Activated naive CD4-positive, alpha-beta T cell treated with anti-CD3 and anti-CD28 coated beads, Interleukin-2, amount 50 U/mL, for 72 hours (primary cell): ENCODE measurements at places on chromosomes 1 and 21. TPM values are rescaled to one million over a fixed set of nuclear protein-coding genes. Genes with fewer than 3 reads are reported as not detected.
A peak's percentile ranks its signal among the peaks of the same experiment; 100 is the strongest.

CFAP57 gene
- 0.61 TPM for total RNA-seq

CTSE gene
- not detected for total RNA-seq

BACE2 gene
- not detected for total RNA-seq

ACTRT2 gene
- total RNA-seq, result not detected

DNA sequence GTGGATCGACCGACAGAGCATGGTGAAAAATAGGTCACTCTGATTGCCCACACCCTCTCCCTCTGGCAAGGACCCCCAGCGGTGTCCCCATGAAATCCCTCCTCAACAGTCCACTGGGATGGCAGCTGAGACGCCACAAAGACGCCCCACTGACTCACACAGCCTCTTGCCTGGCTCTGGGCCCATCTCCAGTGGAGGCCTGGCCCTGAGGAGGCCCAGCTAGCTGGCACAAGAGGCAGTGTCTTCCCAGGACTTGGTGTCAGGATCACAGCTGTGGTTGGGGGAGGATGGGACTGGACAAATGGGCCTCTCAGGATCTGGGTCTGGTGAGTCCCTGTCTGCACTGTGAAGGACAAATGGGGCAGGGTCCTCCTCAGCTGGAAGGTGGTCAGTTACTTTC lies 4.6 kb downstream of the ALX3 start:
- no peak for DNase-seq

GRCh38 chr1:184827600-184828368 lies 73.1 kb upstream of the EDEM3 start:
- no peak for DNase-seq

DNA sequence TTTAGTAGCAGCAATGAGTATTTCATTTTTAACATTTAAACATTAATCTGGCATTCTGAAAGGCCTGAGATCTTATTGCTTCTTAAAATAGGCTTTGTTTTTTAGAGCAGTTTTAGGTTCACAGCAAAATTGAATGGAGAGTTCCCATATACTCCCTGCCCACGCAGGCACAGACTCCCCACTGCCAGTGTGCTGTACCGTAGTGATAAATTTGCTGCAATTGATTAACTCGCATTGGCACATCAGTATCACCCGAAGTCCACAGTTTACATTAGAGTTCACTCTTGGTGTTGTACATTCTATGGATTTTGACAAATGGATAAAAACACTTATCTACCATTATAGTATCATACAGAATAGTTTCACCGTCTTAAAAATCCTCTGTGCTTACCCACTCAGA lies 71.8 kb upstream of the ERRFI1 start:
- DNase-seq, result no peak

GRCh38 chr1:166258017-166258416 lies 91.2 kb upstream of the FAM78B start:
- DNase-seq, result no peak

GRCh38 chr21:46116776-46117585 lies 19.1 kb downstream of the COL6A2 start:
- DNase-seq, result no peak

- DNase-seq, result no peak
Measured at GRCh38 chr1:92276082-92276481, 22.7 kb downstream of the GLMN start.

DNA sequence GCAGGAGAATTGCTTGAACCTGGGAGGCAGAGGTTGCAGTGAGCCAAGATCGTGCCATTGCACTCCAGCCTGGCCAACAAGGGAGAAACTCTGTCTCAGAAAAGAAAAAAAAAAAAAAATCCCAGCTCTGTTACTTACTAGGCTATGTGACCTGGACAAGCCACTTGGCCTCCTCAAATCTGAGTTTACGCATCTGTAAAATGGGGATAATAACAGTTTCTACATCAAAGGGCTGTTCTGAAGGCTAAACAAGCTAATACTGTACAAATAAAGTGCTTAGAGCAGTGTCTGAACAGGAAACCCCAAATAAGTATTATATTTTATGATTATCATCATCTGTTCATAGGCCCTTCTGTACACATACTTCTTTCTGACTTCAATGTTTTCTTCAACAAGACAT lies 13.6 kb downstream of the F11R start:
- DNase-seq, result no peak

DNA sequence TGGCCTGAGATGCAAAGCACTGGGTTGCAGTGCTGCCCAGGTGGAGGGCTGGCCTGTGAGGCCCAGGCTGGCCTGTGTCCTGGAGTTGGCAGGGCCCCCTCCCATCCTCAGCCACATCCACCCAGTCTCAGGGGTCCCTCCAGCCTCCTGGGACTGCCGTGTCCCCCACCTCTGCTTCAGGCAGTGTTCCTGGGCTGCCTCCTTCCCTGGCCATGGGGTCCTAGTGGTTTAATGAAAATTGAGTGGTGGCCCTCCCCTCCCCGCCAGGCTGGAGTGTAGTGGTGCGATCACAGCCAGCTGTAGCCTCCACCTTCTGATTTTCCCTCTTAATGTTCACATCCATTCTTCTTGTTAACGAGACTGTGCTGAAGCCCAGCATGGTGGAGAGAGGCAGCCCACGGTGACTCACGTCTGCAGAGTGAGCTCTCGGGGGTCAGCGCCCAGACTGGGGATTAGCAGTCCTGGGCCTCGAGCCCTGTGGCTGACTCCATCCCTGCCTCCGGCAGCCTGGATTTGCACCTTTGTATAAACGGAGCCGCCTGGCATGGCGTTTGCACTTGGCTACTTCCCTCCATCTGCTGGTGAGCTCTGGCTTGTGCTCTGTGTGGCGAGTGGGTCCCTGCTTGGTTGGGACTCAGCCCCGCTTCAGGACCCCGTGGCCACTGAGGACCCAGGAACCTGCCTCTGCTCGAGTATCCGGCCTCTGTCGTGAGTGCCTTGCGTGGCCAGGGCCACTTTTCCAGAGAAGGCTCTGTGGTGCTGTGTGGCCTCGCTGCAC lies 6.9 kb downstream of the MIB2 start:
- no peak for DNase-seq

RRP1B gene
- 61.5 TPM for total RNA-seq

GRCh38 chr1:1780598-1781525 lies 2.6 kb upstream of the NADK start:
- no peak for DNase-seq

GRCh38 chr21:37224861-37225839 lies 42.0 kb downstream of the VPS26C start:
- peak; percentile 38 for DNase-seq

- DNase-seq, result no peak
Measured at GRCh38 chr1:247274605-247275256, 18.9 kb downstream of the VN1R5 start.
